ENCODE measurements at places on chromosomes 2 and 18. TPM values are rescaled to one million over a fixed set of nuclear protein-coding genes. Genes with fewer than 3 reads are reported as not detected.

- peaks cover 24% of the 10 kb centered on the region for H3K4me1 ChIP-seq
- no peaks in the 10 kb centered on the region for H3K36me3 ChIP-seq
- H3K27me3 ChIP-seq: no peaks in the 10 kb centered on the region
- DNase-seq: no peak
- no peak overlapping the region for H3K27ac ChIP-seq
- no peak overlapping the region for H3K4me3 ChIP-seq
Measured at GRCh38 chr2:68367953-68368653, 3.0 kb downstream of the PLEK start.

DNA sequence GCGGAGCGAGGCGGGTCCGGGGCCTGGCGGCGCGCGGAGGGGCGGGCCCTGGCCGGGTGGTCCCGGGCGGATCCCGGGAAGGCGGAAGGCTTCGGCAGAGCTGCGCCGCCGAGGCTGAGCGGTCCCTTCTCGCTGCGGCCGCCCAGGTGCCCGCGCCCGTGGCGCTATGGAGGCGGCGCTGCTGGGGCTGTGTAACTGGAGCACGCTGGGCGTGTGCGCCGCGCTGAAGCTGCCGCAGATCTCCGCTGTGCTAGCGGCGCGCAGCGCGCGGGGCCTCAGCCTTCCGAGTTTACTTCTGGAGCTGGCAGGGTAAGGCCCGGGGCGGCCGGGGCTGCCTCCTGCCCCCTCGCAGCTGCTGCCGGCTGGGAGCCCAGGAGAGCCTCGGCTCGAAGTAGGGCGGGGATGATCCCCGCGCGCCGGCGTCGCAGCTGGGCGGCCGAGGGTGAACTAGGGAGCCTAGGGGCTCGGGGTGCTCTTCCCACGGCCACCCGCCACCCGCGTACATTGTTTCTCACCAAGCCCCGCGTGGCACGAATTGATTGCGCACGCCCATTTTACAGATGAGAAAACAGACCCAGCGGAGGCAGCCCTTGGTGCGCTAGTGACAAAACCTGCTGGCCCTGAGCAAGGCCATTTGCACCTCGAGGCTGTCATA, at the start of gene SLC66A3:
Gene SLC66A3 (plus strand): TSS at position 87 of the 655 bp plus-strand sequence. CDS start 80 bp downstream, at position 167.
- H3K36me3 ChIP-seq: no peaks in the 10 kb centered on the region
- no peaks in the 10 kb centered on the region for H3K27me3 ChIP-seq
- H3K27ac ChIP-seq: peak within 1 kb of the TSS; percentile 68
- DNase-seq: peak; percentile 87
- H3K4me3 ChIP-seq: peak within 1 kb of the TSS; percentile 38
- H3K4me1 ChIP-seq: peaks cover 23% of the 10 kb centered on the region

GRCh38 chr2:144084114-144084661, 435.7 kb downstream of the ZEB2 start:
- no peaks in the 10 kb centered on the region for H3K27me3 ChIP-seq
- H3K4me1 ChIP-seq: no peaks in the 10 kb centered on the region
- DNase-seq: no peak
- H3K27ac ChIP-seq: no peak overlapping the region

GRCh38 chr2:184814421-184814820, 216.1 kb downstream of the ZNF804A start:
- no peak overlapping the region for H3K27ac ChIP-seq
- no peaks in the 10 kb centered on the region for H3K4me1 ChIP-seq
- H3K27me3 ChIP-seq: no peaks in the 10 kb centered on the region

DNA sequence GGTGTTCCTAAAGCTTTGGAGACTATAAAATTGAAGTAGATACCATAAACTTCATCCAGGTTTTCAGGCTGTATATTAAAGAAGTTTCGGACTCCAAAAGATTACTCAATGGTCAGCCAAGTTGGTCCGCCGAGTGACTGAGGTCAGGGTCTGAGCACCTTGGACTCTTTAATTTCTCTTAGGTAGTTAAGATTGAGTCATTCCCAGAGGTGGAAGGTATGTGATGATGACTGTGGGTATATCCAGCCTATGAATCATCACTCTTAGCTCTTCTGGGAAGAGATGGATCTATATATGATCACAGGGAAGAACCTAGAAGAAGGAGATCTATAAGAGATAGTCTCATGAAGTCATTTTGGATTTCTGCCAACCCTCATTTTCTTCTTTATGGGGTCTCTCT, 3.3 kb downstream of the ITGA6 start:
- no peaks in the 10 kb centered on the region for H3K27me3 ChIP-seq
- no peak overlapping the region for H3K27ac ChIP-seq
- peaks cover 86% of the 10 kb centered on the region for H3K4me1 ChIP-seq
- no peak overlapping the region for H3K4me3 ChIP-seq

- no peaks in the 10 kb centered on the region for H3K27me3 ChIP-seq
- no peak overlapping the region for H3K4me3 ChIP-seq
- H3K36me3 ChIP-seq: no peaks in the 10 kb centered on the region
- no peak overlapping the region for H3K27ac ChIP-seq
Measured at GRCh38 chr18:8034674-8035073, 467.6 kb downstream of the PTPRM start.

- H3K27me3 ChIP-seq: no peaks in the 10 kb centered on the region
- no peaks in the 10 kb centered on the region for H3K36me3 ChIP-seq
- H3K4me3 ChIP-seq: no peak overlapping the region
- no peak overlapping the region for H3K27ac ChIP-seq
- no peak for DNase-seq
Measured at GRCh38 chr2:60505240-60505879, 48.1 kb downstream of the BCL11A start.

DNA sequence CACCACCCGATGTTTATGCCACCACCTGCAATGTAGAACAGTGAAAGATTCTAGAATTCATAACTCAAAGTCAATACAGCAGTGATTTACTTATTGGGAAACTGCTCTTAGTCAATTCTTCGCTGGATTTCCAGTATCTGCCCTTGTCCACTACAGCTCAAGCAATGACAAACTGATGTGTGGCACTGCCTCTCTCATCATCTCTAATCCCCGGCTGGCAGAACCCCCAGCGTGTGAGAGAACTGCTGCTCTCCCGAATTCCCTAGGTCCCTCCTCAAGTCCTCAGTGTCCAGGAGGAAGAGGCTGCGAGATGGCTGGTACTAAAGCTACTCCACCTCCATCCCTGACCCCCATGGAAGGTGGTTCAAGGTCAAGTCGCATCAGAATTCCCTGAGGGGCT, 1.6 kb downstream of the TXNL4A start:
- peak overlapping the region; percentile 95 for H3K27ac ChIP-seq
- H3K27me3 ChIP-seq: no peaks in the 10 kb centered on the region
- H3K4me3 ChIP-seq: no peak overlapping the region
- no peak for DNase-seq

GRCh38 chr2:135169900-135170753, 118.0 kb downstream of the RAB3GAP1 start:
- no peaks in the 10 kb centered on the region for H3K27me3 ChIP-seq
- DNase-seq: no peak
- no peak overlapping the region for H3K4me3 ChIP-seq
- H3K4me1 ChIP-seq: no peaks in the 10 kb centered on the region

- no peaks in the 10 kb centered on the region for H3K36me3 ChIP-seq
- no peak overlapping the region for H3K27ac ChIP-seq
- DNase-seq: no peak
- no peaks in the 10 kb centered on the region for H3K4me1 ChIP-seq
- no peak overlapping the region for H3K4me3 ChIP-seq
- no peaks in the 10 kb centered on the region for H3K27me3 ChIP-seq
Measured at GRCh38 chr2:20141056-20141762, 83.7 kb downstream of the SDC1 start.

- no peak overlapping the region for H3K27ac ChIP-seq
- H3K27me3 ChIP-seq: no peaks in the 10 kb centered on the region
- no peak overlapping the region for H3K4me3 ChIP-seq
- no peak for DNase-seq
- no peaks in the 10 kb centered on the region for H3K36me3 ChIP-seq
Measured at GRCh38 chr2:140643761-140644187, 1487.0 kb downstream of the LRP1B start.

DNA sequence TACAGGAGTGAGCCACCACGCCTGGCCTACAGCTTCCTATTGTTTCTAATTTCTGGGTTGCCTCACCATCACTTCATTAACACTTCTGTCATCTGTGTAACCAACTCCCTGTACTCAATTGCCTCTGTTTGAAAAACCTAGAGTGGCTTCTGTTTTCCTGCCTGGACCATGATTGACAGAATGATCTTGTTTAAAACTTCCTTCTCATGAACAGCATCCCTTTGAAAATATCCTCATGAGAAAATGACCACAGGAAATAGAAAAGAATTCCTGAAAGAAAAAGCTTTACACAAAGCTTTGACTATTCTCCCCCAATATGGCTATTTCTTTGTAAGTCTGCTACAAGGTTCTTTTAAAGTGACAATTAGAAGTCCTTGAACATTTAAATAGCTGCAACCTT, 672.3 kb downstream of the ARHGAP15 start:
- H3K27me3 ChIP-seq: no peaks in the 10 kb centered on the region
- no peak overlapping the region for H3K27ac ChIP-seq
- H3K36me3 ChIP-seq: no peaks in the 10 kb centered on the region
- no peaks in the 10 kb centered on the region for H3K4me1 ChIP-seq
- H3K4me3 ChIP-seq: no peak overlapping the region
- DNase-seq: no peak

DNA sequence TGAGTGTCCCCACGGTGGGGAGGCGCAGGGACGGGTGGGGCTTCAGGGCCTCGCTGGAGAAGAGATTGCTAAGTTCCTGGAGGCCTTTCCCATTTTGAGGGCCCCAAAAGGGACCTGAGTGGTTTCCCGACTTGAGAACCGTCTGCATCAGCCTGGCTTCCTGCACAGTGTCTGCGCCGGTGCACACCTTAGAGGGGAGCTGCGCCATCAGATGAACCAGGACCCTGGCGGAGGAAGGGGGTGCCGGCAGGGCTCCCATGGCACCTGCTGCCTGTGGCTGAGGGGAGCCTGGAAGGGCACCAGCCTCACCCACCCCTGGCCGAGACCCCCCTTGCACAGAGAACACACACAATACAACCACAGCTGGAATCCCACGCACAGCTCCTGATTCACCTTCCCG, 465.1 kb upstream of the MYT1L start:
- H3K27me3 ChIP-seq: no peaks in the 10 kb centered on the region
- no peak overlapping the region for H3K27ac ChIP-seq
- H3K4me3 ChIP-seq: no peak overlapping the region
- no peaks in the 10 kb centered on the region for H3K4me1 ChIP-seq
- DNase-seq: no peak
- H3K36me3 ChIP-seq: no peaks in the 10 kb centered on the region

DNA sequence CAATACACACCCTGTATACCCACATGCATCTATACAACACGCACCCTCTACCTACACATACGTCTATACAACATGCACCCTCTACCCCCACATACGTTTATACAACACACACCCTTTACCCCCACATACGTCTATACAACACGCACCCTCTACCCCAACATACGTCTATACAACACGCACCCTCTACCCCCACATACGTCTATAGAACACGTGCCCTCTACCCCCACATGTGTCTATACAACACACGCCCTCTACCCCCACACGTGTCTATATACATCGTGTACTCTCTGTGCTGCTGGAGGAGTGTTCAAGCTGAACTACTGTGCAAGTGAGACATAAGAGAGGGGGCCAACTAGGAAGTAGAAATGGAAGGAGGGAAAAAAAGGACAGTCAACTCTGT, 621.7 kb upstream of the HS6ST1 start:
- no peaks in the 10 kb centered on the region for H3K27me3 ChIP-seq
- H3K36me3 ChIP-seq: no peaks in the 10 kb centered on the region
- H3K4me3 ChIP-seq: no peak overlapping the region
- no peaks in the 10 kb centered on the region for H3K4me1 ChIP-seq
- DNase-seq: no peak
- H3K27ac ChIP-seq: no peak overlapping the region

GRCh38 chr18:12995952-12996477, 4.9 kb downstream of the CEP192 start:
- no peak overlapping the region for H3K4me3 ChIP-seq
- H3K36me3 ChIP-seq: peaks cover 8% of the 10 kb centered on the region
- H3K27me3 ChIP-seq: no peaks in the 10 kb centered on the region
- no peak for DNase-seq

TSPYL6 gene
- total RNA-seq: not detected

KRTCAP3 gene
- 23.6 TPM for total RNA-seq

MC4R gene
- not detected for total RNA-seq

PKDCC gene
- not detected for total RNA-seq

RPIA gene
- 23.2 TPM for total RNA-seq

REG3G gene
- total RNA-seq: not detected

CRYGD gene
- total RNA-seq: not detected

VAMP5 gene
- 25.6 TPM for total RNA-seq

KCTD18 gene
- total RNA-seq: 21.1 TPM

FKBP7 gene
- total RNA-seq: 0.80 TPM

CEP192 gene
- total RNA-seq: 45.5 TPM

All from CD4-positive, alpha-beta memory T cell (primary cell).